Spinal cord (tissue), 10 donors: ENCODE measurements at places on chromosomes 12 and 14. TPM values are rescaled to one million over a fixed set of nuclear protein-coding genes. Genes with fewer than 3 reads are reported as not detected.
A peak's percentile ranks its signal among the peaks of the same experiment; 100 is the strongest.

The STRN3 gene
- total RNA-seq: 72.7 TPM

The ZDHHC22 gene
- total RNA-seq: 11.5 TPM

The WIF1 gene
- 7.0 TPM for total RNA-seq

The CLEC4A gene
- total RNA-seq: 2.9 TPM

The CLECL1 gene
- 0.28 TPM for total RNA-seq

The NOS1 gene
- total RNA-seq: 7.0 TPM

The WNT5B gene
- total RNA-seq: 10.3 TPM

The C3AR1 gene
- 6.0 TPM for total RNA-seq

GRCh38 chr12:53492188-53492587 lies 7.1 kb downstream of the MAP3K12 start:
- no peak for DNase-seq

- DNase-seq: no peak
These were observed 70.4 kb downstream of the FUT8 start for GRCh38 chr14:65482757-65483438.

GRCh38 chr14:75658957-75659356 lies 1.7 kb downstream of the ERG28 start:
- no peak for DNase-seq

DNA sequence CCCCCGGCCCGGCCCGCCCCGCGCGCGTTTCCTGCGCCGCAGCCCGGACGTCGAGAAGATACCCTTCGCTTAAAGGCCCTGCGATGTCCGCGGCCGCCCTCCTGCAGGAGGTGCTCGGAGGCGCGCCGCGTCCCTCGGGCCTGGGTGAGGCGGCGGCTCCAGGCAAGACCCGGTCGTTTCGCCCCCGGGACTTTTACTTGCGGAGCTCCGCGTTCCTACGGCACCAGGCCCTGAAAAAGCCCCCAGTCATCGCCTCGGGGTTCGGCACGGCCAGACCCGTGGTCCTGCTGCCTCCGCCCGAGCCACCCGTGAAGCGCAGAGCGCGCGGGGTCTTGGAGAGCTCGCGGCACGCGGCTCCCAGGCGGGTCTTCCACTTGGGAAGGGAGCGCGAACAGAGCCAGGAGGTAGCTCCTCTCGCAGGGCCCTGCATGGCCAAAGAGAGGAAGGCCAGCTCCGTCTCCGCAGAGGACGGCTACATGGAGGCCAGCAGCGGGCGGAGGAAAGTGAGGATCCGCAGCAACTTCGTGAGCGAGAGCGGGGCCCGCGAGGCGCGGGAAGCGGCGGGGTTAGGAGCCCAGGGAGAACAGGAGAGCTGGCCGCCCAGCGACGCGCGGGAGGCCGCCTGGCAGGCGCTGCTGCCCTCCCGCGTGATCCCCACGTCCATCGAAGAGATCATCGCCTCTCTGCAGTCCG lies 26.9 kb downstream of the TTC6 start:
- DNase-seq: no peak

DNA sequence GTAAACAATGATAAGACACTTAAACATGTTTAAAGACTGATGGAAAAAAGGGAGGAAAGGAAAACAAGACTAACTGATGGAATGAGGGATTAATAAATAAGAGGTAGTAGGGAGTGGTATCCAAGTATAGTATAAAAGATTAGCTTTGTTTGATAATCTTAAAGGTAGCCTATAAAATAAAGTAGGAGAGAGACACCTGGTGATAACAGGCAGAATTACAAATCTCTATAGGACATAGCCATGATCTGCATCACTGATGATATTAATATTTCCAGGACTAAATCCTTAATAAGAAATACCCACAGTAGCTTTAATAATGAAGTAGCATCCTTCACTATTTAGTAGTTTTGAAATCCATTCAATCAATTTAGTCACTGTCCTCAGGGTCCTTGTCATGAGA lies 30.4 kb downstream of the DLGAP5 start:
- DNase-seq: peak; percentile 10

DNA sequence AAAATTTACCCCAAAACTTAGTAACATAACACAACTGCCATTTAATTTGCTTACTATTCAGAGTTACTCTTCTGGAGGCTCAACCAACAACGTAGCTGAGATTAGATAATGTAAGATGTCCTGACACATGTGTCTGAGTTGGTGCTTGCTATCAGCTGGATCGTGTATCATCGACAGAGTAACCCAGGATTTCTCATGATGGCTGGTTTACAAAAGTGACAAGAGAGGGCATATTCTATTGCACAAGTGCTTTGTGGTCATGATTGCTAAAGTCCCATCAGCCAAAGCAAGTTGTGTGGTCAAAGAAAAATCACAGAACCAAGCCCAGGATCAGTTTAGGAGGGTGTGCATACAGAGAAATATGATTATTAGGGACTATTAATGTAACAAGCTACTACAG lies 73.4 kb downstream of the CAPZA3 start:
- DNase-seq: no peak

- DNase-seq: no peak
These were observed 85.8 kb downstream of the ATP23 start for GRCh38 chr12:58026897-58027891.

- DNase-seq: no peak
These were observed 157.1 kb downstream of the CALM1 start for GRCh38 chr14:90553921-90554336.

GRCh38 chr14:62921466-62921865 lies 123.8 kb downstream of the KCNH5 start:
- no peak for DNase-seq

DNA sequence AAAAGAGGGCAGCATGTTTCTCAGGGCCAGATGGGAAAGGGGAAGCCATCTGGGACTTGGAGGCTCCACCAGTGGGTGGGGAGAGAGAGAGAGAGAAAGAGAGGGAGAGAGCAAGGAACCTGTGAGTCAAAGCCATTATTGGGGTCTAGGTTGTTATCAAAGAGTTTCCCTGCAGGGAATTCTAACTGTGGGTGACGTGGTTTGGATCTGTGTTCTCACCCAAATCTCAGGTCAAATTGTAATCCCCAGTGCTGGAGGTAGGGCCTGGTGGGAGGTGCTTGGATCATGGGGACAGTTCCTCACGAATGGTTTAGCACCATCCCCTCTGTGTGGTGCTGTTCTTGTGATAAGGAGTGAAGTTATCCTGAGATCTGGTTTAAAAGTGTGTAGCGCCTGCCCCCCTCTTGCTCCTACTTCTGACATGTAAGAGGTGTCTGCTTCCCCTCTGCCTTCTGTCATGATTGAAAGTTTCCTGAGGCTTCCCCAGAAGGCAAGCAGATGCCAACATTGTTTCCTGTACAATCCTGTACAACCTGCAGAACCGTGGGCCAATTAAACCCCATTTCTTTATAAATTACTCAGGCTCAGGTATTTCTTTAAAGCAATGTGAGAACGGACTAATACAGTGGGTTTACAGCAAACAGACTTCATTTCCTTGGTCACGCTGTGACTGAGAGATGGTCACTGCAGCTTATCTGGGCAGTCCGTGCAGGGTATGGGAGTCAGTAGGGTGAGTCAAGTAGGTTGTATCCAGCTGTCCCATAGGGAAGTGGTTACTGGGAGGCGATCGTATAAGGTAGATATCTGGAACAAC lies 52.4 kb downstream of the CCDC91 start:
- DNase-seq: no peak

GRCh38 chr14:64715628-64716412 lies 11.6 kb downstream of the PLEKHG3 start:
- peak; percentile 47 for DNase-seq

DNA sequence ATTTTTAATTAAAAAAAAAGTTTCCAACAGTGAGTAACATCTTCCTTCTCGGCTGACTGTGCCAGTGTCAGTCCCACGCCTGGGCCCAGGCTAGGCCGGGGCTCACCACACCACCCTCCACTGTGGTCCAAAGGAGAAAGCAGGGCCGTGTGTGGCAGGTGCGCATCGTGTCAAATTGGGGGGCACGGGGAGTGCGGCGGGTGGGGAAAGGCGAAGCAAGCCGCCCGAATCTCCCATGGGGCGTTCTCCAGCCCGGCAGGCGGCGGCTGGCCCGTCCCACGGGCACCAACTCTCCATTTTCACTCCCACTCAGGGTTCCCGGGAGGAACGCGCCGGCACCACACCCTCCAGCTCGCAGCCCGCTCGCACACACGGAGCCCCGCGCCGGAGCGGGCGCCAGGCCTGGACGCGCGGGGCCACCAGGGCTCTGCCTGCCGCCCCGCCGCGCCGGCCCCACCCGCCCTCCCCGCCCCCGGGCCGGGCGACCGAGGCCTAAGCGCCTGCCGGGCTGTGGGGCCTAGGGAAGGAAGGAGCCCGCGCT lies 604 bp downstream of the EEA1 start:
- DNase-seq: peak; percentile 49

- DNase-seq: no peak
These were observed 9.6 kb downstream of the B4GALNT1 start for GRCh38 chr12:57623385-57623784.

DNA sequence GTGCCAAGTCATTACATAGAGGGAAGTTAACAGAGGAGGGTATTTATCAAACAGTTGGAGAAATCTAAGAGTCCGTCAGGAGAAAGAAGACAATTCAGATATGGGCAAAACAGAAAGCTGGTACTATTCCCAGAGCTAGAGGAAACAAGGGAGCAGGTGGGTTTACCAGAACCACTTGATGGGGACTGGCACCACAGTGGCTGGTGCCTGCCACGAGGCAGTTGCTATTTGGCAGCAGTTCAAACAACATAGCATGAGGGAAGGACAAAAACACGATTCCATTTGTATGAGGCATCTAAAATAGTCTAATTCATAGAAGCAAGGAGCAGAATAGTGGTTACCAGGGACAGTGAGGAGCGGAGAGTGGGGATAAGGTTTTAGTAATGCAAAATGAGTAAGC lies 24.6 kb upstream of the KLRD1 start:
- no peak for DNase-seq

GRCh38 chr14:95049952-95050351 lies 107.4 kb downstream of the DICER1 start:
- DNase-seq: no peak

GRCh38 chr12:124797321-124797720 lies 66.3 kb downstream of the SCARB1 start:
- DNase-seq: peak; percentile 31

- DNase-seq: no peak
These were observed 126.1 kb downstream of the PELI2 start for GRCh38 chr14:56244138-56244789.
